ENCODE measurements at places on chromosomes 12 and 14.

GRCh38 chr14:21520767-21521166 lies 5.4 kb downstream of the SALL2 start:
- DNase-seq, result no peak

DNA sequence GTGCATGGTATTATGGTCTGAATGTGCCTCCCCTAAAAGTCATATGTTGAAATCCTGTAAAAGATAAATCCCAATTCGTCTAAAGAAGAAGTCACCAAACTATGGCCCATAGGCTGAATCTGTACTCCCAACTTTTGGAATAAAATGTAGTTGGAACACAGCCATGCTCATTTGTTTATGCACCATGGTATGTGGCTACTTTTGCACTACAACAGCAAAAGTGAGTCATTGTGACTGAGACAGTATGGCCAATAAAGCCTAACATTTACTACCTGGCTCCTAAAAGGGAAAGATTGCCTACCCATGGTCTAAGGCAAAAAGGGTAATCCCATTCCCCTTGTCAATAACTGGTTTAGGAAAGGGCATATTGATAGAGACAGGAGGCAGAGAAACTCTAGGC lies 101.8 kb downstream of the LRIG3 start:
- no peak for DNase-seq

DNA sequence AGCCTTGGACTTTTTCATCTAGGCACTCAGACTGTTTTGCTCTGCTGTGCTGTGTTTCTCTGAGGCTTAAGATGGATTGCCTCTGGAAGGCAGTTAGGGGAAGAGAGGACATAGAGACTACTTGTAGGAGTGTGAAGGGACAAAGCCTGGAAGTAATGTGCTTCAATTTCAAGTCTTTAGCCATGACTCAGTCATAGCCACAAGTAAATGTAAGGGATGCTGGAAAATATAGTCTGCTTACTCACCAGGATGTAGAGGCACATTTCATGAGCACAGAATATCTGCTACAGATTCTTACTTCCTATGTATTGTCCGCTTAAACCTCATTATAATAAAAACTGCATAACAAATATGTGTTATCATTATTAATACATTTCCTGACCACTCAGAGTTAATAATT lies 794.3 kb upstream of the NOVA1 start:
- no peak for DNase-seq

DNA sequence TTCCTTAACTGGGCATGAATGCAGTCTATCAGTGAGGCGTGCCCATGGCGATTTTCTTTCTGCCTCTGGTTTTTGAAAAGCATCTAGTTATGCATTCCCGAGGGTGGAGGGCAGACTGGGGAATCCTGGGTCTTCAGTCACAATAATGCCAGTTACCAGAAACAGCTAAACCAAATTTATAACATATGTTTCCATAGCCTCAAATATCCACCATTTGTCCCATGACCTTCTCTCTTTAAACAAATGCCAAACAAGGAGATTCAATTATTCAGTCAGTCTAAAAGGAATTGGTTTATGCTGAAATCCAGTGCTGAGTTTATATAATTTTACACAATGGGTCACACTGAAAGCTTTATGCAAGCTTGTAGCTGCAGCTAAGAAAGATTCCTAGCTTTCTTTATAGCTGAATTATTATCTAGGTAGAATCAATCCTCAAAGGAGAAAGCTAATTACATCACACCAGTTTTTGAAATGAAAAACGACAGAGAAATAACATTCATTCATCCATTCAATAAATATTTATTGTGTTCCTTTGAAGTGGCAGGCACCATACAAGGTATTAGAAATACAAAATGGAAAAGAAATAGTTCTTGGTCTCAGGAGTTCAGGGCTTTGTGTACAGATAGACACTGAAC lies 131.3 kb upstream of the RAP1B start:
- no peak for DNase-seq

GRCh38 chr12:28883406-28883997 lies 265.6 kb upstream of the FAR2 start:
- no peak for DNase-seq

DNA sequence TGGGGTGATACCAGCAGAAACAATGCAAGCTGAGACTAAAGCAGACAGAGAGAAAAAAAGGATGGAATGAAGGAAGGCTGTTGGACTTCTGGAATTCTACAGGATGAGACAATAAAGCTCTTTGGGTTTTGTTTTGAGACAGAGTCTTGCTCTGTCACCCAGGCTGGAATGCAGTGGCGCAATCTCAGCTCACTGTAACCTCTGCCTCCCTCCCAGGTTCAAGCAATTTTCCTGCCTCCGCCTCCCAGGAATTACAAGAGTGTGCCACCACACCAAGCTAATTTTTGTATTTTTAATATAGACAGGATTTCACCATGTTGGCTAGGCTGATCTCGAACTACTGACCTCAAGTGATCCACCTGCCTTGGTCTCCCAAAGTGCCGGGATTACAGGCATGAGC lies 115.4 kb downstream of the EXOC5 start:
- DNase-seq, result no peak

DNA sequence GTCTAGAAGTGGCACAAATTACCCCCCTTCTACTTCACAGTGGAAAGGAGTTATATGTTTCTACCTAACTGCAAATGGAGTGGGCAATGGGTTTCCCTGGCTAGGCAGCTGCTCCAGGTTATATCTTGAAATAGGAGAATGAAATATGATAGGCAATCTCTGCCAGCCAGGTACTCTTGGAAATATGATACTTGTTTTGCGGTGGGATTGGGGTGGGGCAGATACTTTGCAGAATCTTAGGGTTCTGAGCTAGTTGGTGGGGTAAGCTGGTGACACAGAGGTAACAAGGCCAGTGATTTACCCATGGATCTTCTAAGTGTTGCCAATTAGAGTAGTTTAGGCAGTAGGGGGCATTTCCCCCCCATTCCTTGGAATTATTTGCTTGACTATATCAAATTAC lies 140.1 kb downstream of the ATP23 start:
- DNase-seq, result no peak

DNA sequence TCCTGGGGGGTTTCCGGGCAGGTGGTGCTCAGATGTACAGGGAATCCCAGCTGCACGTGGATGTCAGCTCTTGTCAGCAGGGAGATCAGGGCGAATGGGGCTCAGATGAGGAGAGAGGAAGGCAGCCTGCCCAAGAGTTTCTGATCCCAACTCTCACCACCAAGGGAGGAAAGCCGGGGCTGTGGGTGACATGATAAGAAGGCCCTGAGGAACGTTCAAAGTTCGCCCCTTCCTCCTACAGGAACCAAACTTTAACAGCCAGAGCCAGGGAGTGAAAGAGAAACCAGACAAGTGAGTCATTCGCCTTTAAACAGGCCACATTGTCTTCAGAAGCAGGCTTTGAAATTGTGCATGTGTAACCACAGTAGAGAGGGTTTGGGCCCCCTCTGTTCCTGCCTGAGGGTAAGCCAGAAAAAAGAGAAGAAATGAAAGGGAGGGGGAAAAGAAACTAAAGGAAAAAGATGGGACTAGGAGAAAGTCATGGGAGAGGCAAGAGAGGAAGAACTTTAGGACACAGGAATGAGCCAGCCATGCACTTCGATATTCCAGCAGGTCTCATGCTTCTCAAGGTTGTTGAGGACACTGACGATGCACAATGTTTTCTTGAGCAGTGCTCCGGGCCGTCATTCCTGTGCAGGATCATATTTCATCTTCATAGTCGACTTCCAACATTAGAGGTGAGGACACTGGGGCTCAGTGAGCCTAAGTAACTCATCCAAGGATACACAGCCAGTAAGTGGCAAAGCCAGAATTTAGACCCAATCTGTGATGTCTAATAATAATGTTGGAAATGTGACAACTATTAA lies 691.4 kb upstream of the TBX3 start:
- no peak for DNase-seq

GRCh38 chr14:83441801-83442200 lies 1908.1 kb upstream of the SEL1L start:
- DNase-seq, result no peak

DNA sequence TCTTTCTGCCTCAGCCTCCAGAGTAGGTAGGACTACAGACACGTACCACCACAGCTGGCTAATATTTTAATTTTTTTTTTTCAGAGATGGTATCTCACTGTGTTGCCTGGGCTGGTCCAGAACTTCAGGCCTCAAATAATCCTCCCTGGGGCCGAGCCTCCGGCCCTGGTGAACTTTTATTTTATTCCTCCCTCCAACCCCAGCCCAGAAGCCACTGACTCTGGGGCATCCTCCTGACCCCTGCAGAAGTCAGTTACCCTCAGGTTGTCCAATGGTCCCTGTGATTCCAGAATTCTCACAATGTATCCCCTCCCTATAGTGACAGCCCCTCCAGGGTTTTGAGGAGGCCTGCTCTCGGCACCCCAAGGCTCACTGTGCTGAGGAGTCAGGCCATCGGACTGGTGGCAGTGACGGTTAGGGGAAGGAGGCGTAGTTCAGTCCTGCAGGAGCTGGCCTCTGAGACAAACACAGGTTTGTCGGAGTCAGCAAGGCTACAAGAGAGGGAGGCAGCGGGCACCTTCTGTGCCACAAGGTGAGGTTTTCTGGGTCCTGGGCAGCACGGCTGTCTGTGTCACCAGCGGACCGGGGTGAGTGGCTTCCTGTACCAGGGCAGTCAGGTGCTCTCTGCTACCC lies 19.4 kb upstream of the FIGNL2 start:
- DNase-seq, result no peak

- no peak for DNase-seq
These were observed 2.6 kb downstream of the YAF2 start for GRCh38 chr12:42235426-42235825.

- peak; percentile 45 for DNase-seq
These were observed 12.5 kb upstream of the AJUBA start for GRCh38 chr14:22994762-22995275.

DNA sequence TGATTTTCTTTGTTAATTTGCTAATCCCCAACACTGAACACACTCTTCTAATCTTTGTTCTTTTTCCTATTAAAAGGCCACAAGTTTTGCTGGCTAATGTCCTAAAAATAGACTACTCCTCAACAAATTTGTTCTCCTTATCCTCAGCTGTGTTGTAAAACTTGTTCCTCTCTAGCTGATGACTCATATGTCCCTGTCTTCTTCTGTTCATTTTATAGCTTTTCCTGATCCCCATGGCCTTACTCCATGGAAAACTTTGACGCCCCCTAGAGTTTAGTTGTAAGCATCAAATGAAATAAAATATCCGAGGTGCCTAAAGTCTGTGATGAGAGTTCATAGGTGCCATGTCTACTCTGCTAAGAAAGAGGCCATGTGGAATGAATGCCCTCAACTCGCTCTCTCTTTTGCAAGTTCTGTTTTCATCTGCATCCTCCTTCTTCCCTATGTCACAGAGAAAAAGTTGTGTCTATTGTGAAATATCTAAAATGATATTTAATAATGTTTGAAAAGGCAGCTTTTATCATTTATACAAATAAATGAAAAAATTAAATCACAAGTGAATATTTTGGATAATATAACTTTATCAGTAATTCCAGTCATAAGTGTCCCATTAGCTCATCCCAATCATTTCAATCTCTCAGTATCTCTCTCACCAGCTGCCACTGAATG lies 237.9 kb downstream of the IPO8 start:
- DNase-seq, result no peak

GRCh38 chr14:47332939-47333338 lies 342.5 kb downstream of the MDGA2 start:
- DNase-seq, result no peak

Measured in activated CD4-positive, alpha-beta T cell treated with anti-CD3 and anti-CD28 coated beads, Interleukin-2, amount 10 ng/mL, durations not matched to agents 7 days and 5 days (primary cell).